C1 segment of cervical spinal cord (tissue), 14 donors: ENCODE measurements at places on chromosomes 16 and 17.

- DNase-seq, result no peak
These were observed 91.1 kb downstream of the SMG6 start for GRCh38 chr17:2212400-2212981.

GRCh38 chr17:38451030-38451839 lies 23.0 kb downstream of the ARHGAP23 start:
- DNase-seq, result no peak

GRCh38 chr17:48456589-48456988 lies 26.6 kb upstream of the SKAP1 start:
- DNase-seq, result no peak

DNA sequence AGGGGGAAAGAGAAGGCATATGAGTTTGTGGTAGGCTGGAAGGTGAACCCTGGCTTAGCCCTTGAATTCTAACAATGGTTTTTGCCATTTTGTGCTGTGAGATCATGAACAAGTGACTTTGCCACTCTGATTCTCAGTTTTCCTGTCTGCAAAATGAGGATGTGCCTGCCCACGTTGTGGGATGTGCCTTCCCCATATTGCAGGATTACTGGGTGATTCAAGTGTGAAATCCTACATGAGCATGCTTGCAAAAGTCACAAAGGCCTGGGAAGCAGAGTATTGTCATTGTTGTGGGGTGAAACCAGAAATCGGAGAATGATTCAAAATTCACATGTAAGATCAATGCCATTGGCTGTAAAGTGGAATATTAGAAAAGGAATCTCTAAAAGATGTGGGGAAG lies 28.6 kb upstream of the TVP23A start:
- no peak for DNase-seq

- peak; percentile 21 for DNase-seq
These were observed 4.2 kb downstream of the CDRT4 start for GRCh38 chr17:15462976-15463772.

DNA sequence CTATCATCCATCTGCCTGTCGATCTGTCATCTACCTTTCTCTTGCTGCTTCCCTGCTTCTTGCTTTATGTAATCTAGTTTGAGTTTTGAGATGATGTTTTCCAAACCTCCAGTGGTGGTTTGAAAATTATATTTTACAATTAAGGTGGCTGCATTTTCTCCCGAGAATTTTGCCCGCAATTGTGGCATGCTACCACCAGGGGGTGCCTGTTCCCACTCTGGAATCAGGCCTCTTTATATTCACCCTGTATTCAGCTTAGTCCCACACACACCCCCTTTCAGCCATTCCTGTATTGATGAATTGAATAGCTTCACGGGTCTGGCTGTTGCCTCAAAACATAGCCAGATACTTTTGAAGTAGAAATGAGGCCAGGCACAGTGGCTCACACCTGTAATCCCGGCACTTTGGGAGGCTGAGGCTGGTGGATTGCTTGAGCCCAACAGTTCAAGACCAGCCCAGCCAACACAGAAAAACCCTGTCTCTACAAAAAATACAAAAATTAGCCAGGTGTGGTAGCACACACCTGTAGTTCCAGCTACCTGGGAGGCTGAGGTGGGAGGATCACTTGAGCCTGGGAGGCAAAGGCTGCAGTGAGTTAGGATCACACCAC lies 3.2 kb downstream of the PRSS22 start:
- no peak for DNase-seq

DNA sequence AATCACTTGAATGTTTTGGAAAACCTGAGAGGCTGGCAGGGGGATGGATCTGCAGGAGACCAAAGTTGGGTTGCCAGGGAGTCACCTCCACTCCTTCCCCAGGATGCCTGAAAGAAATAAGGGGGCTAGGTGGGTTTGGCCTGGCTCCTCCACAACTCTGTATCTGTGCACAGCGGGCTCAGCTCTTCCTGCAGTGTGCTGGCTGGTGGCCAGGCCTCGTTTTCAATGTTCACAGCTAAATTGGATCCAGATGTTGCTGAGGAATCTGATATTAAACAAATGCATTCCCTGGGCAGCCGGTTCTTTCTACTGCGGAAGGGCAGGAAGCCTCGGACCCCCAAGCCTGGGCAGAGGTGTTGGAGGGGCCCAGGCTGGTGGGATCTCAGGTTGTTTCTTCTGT lies 106.2 kb downstream of the N4BP1 start:
- DNase-seq, result no peak

DNA sequence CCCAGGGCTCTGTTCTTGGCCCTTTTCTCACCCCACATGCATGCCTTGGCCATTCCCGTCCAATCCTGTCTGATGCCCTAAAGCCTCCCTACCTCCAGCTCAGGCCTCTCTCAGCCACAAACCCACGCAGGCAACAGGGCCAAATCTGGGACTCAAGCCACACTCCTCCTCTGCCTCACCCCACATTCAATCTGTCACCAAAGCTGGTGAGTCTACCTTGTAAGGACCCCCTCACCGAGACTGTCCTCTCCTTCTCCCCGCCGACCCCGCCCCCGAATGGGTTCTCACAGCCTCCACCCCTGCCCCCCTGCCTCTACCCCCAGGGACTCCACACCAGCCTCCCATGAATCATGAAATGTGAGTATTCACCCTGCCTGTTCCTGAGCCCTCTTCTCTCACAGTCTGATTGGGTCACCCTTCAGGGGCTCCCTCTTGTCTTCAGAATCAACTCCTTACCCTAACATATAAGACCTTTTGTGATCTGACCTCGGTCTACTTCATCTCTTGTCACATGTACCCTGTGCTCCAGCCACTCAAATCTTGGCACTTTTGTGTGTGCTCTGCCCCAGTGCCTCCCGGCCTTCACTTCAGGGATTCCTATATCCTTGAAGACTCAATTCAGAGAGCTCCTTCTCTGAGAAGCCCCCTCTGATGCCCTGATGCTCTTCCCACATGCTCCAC lies 10.7 kb downstream of the EPOP start:
- no peak for DNase-seq

DNA sequence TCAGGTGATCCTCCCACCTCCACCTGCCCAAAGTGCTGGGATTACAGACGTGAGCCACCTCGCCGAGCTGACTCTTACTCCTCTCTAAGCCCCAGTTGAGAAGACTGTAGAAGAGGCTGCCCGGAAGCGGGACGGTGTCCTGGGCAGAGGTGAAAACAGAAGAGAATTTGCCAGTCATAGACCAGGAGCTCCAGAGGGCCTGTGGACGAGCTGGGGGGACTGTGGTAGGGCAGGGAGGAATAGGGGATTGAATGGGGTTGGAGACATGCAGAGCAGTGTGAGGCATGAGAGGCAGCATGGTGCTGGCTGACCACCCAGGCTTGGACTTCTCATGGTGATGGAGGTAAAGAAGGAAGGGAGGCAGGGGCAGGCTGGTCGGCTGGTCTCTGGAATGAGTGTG lies 17.1 kb upstream of the PHB1 start:
- no peak for DNase-seq

DNA sequence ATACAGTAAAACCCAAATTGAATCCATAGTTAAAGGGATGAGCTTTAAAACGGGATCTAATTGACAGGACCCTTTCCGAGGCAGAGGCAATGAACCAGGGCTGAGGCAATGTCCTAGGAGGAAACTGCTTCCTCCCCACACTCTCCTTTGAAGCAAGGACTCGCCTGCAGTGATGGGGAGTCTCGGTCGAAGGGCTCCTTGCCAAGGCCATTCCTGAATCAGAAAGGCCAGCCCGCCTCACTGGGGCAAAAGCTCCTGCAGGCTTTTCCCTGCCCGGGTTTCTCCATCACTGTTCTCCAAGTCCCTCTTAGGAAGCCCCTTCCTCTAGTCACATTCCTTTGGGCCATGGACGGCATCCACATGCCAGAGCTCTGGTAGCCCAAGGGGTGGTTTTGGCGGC lies 132.0 kb downstream of the RBFOX3 start:
- no peak for DNase-seq

- no peak for DNase-seq
These were observed 231.9 kb downstream of the SEC14L1 start for GRCh38 chr17:77372444-77373298.

DNA sequence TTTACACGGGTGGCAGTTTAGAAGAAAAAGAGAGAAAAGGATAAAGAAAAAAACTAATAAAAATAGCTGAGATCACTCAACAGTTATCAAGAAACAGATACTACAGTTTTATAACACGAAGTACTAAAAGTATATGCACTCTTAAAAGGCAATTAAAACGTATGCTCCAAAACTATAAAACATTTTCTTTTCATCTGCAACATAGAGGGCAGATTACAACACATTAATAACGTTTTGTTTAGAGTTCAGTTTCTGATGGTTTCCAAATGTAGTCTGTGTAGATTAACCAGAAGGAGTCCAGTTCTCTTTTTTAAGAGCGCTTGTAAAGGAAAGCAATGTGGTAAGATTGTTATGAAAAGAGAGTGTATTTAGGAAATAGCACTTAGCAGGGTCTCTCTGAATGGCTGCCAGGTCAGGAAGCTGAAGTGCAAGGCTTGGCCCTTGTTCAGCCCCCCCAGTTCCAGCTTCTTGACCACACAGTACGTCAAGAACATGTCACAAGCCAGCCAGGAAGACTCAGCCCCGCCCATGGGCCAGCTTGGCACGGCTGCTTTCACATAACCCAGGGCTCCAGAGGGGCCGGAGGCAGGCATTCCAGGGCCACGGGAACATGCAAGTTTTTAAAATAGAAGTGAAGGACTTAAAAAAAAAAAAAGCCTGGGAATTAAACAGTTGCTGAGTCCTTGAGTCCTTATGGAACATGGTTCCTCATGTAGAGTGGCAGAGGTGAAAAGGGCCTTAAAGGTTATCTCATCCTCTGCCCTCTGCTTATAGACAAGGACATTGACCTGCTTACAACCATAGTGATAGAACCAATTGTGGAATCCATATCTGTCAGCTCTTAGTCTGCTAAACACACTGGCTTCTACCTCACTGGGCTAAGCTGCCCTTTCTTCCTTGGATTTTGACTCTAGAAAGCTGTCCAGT lies 147.4 kb upstream of the TBX2 start:
- peak; percentile 52 for DNase-seq

- no peak for DNase-seq
These were observed 26.2 kb downstream of the KPNA2 start for GRCh38 chr17:68061512-68062313.

DNA sequence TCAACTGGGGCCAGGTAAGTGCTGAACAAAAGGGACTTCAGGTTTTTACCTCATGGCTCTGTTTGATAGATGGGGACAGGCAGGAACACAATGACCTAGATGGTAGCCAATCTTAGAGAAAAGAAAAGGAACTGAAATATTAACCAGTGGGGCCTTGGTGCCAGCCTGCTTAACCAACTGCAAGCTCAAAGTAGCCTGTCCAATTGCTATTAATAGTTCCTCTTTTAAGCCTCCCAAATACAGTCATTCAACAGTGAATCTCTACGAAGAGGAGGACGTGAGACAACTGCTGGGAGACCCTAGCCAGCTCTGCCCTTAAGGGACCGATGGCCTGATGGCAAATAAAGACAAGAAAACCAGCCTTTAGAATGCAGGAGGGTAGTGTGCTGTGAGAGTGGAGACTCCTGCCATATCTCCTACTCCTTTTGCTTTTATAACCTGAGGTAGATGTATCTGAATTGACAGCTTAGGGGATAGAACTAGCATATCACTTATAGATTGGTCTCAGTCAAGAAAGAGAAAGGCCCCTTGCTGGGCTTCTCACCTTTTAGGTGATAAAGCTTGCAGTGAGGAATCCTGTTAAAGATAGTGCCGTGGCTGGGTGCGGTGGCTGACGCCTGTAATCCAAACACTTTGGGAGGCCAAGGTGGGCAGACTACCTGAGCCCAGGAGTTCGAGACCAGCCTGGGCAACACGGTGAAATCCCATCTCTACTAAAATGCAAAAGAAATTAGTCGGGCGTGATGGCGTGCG lies 28.3 kb downstream of the ARSG start:
- no peak for DNase-seq

DNA sequence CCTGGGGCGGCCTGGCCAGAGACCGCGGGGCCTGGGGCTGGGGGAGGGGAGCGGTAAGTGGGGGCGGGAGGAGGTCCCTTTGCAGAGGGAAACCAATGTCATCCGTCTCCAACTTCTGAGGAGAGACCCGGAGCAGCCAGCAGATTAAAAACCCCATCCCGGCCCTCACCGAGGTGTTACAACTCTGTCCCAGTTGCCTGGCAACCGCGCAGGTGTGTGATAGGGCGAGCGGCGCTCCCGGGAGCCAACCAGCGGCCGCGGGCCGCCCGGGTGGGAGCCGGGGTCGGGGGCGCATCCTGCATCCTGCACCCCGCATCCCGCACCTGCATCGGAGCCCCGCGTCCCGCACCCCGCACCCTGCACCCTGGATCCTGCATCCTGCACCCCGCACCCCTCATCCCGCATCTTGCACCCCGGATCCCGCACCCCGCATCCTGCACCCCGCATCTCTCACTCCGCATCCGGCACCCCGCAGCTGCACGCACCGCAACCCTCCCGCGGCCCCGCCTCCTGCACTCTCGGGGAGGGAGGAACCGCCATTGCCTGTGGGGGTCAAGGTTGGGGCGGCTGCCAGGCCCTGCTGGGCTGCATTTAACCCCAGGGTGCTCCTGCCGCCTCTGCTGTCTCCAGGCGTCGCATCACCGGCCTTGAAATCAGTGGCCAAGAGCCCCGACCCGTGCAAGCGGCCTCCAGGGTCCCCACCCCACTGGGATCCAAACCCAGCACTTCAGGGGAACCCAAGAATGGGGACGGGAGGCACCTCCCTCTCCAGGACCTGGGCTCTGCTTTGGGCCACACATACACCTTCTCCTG lies 47.3 kb downstream of the RTN4RL1 start:
- no peak for DNase-seq

DNA sequence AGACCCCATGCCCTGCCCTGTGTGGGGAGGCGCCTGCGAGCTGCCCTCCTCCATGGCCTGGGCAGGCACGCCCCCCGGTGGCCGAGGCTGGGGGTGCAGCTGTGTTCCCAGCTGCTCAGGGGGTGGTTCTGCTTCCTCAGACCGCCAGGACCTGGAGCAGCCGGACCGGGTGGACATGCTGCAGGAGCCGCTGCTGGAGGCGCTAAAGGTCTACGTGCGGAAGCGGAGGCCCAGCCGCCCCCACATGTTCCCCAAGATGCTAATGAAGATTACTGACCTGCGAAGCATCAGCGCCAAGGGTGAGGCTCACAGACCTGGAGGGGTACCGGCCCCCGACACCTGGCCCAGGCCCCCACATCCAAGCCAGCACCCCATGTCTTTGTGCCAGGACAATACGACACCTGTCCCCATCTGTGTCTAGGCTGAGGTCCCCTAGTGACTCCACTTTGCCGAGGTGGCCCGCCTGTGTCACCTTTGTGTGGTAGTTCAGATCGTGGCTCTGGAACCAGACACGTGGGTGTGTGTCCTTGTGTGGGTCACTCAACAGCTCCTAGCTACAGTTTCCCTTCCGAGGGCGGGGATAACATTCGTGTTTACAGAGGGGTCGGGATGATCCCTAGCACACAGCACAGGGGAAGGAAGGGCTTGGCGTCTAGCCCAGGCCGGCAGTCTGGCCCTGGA lies 9.3 kb downstream of the GJD3 start:
- peak; percentile 22 for DNase-seq

DNA sequence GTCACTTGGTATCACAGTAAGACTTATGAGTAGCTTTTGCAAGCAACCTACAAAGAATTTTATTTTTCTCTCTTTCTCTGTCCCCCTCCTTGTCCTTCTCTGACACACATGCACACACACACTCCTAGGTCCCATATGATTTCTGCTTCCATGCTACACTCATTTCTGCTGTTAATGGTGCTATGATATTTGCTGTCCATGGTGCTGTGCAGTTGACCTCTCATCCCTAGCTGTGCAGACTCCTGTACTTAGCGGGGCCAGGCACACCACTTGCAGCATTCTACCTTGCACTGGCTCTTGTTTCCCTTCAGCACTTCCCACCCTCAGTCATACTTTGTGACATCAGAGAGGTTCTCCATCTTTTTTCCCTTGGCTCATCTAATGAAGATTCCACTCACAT lies 158.9 kb upstream of the CNTNAP4 start:
- no peak for DNase-seq
